Stimulated activated CD8-positive, alpha-beta memory T cell treated with anti-CD3 and anti-CD28 coated beads, Interleukin-4, amount 100 ng/mL, for 24 hours (primary cell): ENCODE measurements at places on chromosomes 12 and 14.

GRCh38 chr14:61527325-61528100, 167.8 kb upstream of the HIF1A start:
- DNase-seq, result no peak

- DNase-seq, result no peak
Measured at GRCh38 chr12:90015228-90015627, 306.6 kb upstream of the ATP2B1 start.

- DNase-seq, result no peak
Measured at GRCh38 chr14:75120541-75121291, 6.1 kb downstream of the NEK9 start.

DNA sequence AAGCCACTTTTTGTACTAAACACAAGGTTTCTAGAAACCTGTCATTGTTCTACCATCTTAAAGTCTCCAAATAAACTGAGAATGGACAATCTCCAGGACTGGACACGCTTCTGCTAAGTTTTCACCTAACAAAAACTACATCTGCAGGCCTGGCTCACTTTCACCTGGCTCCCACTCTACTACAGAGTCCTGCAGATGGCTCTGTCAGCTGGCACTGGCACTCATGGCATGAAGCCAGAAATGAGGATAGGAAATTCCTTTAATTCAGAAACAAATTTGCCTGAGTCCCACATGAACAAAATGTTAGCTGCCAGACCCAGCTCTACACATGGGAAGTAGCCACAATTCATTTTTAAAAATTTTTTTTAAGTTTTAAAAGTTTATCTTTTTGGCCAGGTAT, 42.1 kb downstream of the STXBP6 start:
- DNase-seq, result no peak

DNA sequence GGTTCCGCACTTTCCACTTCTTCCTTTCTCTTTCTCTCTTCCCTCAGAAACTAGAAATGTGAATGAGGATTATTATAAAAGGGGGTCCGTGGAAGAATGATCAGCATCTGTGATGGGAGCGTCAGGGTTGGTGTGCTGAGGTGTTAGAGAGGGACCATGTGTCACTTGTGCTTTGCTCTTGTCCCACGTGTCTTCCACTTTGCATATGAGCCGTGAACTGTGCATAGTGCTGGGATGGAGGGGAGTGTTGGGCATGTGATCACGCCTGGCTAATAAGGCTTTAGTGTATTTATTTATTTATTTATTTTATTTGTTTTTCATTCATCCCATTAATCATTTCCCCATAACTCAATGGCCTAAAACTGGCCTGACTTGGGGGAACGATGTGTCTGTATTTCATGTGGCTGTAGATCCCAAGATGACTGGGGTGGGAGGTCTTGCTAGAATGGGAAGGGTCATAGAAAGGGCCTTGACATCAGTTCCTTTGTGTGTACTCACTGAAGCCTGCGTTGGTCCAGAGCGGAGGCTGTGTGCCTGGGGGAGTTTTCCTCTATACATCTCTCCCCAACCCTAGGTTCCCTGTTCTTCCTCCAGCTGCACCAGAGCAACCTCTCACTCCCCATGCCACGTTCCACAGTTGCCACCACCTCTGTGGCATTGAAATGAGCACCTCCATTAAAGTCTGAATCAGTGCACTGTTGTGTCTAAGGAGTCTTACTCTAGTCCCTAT, 4.6 kb upstream of the ATN1 start:
- no peak for DNase-seq

DNA sequence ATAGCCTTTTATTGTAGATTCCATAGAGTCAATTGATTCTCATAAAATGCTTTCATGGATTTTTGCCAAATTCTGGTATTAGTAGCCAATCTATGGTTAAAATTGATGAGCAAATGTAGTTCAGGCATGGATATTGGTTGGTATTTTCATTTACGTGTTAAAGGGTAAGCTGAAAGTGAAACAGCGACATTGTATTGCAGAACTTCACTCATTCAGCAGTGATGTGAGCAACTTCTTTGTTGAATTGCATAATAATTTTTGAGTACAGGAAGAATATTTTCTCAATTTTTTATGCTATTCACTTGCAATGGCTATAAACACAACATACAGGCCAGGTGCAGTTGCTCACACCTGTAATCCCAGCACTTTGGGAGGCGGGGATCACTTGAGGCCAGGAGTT, 24.2 kb upstream of the FAM222A start:
- DNase-seq, result no peak

- DNase-seq, result no peak
Measured at GRCh38 chr12:4024701-4025100, 151.5 kb upstream of the PARP11 start.
